ENCODE measurements at places on chromosomes 3 and 15.

DNA sequence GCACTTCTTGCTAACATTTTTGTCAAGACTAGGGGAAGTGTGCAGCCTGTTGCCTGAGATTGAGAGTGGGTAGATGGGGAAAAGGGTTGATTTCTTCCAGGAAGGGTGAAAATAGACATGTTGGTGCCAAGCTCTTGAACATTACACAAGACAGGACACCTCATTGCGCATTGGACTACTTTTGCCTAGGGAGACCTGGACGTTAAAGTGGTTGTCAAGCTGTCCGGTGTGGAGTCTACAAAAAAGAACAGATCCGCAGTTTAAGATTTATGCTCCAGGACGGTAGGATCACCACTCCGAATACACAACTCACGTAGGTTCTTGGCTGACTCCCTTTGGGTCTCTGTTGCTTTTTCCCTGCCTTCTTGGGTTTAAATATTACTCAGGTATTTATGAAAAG, 56.3 kb upstream of the LRIG1 start:
- DNase-seq = no peak

GRCh38 chr3:134066158-134066541, 36.4 kb upstream of the SLCO2A1 start:
- no peak for DNase-seq

- DNase-seq = no peak
These were observed 64.7 kb downstream of the RGMA start for GRCh38 chr15:93024293-93024692.

- no peak for DNase-seq
These were observed 203.3 kb upstream of the LMCD1 start for GRCh38 chr3:8298021-8298954.

GRCh38 chr3:107643038-107643883, 120.5 kb downstream of the BBX start:
- no peak for DNase-seq

DNA sequence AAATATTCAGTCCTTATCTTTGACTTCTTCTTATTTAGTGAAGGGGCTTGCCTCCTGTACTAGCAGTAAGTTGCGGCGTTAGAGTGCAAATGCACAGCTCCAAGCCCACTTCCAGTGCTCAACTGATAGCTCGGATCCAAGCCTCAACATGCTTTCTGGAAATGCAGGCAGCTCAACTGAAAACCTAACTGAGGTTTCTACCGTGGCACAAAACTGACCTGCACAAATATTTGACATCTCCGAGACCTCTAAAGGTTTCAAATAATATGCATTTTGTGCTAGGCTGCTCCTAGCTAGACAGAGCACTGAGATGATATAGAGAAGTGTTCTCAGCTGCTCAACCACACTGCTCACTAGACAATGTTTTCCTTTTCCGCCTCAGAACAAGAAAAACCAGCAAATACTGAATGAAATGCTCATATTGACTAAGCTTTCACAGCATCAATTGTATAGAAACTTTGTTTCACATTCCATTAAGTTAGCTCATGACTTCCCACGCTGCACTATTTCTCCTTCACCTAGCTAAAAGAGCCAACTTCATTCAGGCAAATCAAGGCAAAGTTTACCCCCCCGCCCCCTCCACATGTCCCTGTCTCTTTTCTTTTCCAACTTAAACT, 822 bp downstream of the ZNF385D start:
- DNase-seq = no peak

DNA sequence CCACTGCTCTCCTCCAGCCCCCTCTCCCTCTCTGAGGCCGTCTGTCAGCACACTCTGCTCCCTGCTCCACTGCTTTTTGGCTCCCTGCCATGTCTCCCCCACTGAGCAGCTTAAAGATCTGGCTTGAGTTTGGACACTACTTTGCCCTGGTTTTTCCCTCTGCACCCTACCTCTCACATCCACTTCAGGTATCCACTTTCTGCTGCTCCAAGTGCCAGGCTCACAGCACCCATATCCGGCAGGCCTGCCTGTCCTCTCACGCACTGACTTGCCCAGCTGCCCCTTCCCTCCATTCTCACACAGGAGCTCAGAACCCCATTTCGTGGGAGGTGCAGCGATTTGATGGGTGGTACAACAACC, 3.7 kb downstream of the DUOX1 start:
- no peak for DNase-seq

- peak; percentile 86 for DNase-seq
These were observed at the start of gene PPCDC for GRCh38 chr15:75023181-75023871. Gene PPCDC (plus strand): TSS chr15:75023590. CDS start chr15:75028319, 4,729 bp downstream.

DNA sequence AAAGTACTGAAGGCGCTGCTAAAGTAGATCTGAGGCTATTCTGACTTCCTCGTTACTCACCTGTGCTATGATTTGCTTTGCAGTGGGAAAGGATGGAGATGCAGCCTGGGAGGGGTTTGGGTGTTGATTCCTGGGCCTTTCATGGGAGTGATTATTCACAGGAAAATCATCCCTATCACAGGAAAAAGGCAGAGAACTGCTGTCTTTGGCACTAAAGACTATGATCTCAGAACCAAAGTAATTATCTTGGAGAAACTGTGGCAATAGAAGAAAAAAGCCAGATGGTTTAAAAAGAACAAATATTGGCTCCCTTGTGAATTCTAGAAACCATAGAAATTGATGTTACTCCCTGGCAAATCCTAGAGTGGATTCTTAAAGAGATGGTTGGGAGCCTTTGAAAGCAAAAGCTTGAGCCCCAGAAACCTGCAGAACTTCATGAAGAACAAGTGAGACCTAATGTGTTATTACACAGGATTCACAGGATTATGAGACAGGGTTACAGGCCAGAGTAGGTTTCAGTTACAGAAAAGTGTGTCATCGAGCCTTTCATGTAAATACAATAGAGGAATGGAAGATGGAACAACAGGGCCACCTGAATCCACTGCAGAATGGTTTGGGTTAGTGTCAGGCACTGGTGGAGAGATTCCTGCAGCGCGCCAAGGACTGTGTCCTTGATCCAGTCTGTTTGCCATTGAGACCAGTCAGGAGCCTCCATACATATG, 85.7 kb downstream of the OXNAD1 start:
- DNase-seq = no peak

Measured in central memory CD8-positive, alpha-beta T cell (primary cell).